Tibial nerve (tissue), 4 donors: ENCODE measurements at places on chromosomes 12 and 14. TPM values are rescaled to one million over a fixed set of nuclear protein-coding genes. Genes with fewer than 3 reads are reported as not detected.

GRCh38 chr12:85949253-85949652 is 75.2 kb downstream of the NTS start:
- no peak for DNase-seq

Gene GDF3
- not detected for total RNA-seq

- DNase-seq = no peak
These were observed 98.3 kb downstream of the ITPR2 start for GRCh38 chr12:26734510-26735248.

GRCh38 chr14:23095196-23096108 is at the start of gene C14orf119:
Gene C14orf119 (plus strand): TSS chr14:23095505. CDS start chr14:23097659, 2,154 bp downstream.
- peak; percentile 100 for DNase-seq

GRCh38 chr12:127538316-127538715 is 728.7 kb upstream of the TMEM132C start:
- DNase-seq = no peak

GRCh38 chr12:57156701-57157403 is 9.4 kb upstream of the LRP1-AS start:
- no peak for DNase-seq

- no peak for DNase-seq
These were observed 8.5 kb upstream of the RFLNA start for GRCh38 chr12:124286414-124286813.

DNA sequence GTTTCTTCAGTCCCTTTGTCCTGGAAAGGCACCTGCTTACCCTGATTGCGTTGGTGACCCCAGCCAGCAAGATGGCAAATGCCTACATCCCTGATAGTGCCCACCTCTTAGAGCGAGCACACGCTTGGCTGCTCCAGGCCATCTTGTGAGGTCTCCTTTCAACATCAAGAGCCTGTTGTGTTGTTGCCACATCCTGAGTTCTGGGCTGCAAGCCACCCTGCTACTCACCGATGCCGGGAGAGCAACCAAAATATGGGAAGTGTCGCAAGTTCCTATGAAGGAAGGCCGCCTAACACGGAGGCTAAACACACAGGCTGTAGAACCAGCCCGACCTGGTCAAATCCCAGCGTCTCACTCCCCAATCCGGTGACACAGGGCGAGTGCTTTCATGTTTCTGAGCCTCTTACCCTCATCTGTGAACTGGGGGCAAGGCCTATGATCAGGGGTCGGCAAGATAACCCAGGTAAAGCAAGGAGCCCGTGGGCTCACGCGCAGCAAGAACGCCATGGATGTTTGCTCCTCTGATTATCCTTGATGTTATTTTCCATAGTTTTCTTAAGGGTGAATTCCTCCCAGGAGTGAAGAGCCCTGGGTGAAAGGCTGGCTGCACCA is 98.4 kb downstream of the LGMN start:
- peak; percentile 68 for DNase-seq

DNA sequence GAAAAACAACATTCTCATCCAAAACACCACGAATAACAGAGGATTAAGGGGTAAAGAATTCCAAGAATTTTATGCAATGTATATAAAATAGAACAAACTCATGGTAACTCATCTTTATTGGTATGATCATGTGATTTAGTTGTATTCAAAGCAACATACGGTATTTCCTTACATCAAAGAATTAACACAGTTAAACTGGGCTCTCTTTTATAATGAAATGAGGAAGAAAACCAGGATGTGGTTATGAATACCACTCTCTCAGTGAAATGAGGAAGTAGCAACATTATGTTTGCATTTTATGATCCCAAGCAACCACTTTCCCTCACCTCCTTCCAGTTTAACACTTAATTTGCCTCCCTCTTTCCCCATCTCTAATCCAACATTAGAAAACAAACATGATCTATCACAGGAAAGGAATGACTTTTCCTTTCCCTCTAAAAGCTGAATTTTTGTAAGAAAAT is 22.9 kb downstream of the SPTLC2 start:
- DNase-seq = no peak

GRCh38 chr12:111767362-111768158 is 827 bp downstream of the ALDH2 start:
- DNase-seq = no peak

GRCh38 chr12:44589697-44590096 is 286.4 kb downstream of the NELL2 start:
- no peak for DNase-seq

DNA sequence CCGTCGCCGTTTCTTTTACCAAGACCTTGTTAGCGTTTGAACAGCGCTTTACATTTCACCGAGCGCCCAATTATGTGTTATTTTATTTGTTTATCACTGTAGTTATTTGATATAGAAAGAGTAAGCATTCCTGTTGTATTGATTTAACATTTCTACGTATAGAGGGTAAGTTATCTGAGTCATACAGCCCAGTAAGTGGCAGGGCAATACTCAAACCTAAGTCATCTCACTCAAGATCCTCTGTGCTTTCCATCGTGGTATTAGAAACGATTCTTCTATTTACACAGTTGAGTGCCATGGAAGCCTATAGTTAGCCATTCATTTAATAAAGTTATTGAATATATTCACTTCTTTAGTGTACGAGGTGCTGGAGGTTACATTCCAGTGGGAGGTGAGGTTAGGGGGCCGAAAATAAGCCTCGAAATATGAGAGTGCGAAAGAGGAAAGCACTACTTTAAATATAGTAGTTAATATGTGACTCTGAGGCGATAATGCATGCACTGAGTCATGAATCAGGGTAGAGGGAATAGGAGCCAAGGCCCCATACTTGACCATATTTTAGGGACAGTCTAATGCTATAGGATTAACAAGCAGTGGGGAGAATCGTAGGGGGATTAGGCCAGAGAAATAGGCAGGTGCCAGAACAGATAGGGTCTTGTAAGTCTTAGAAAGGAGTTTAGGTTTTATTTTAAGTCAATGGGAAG is 629 bp downstream of the RAD51AP1 start:
- no peak for DNase-seq

GRCh38 chr12:68070957-68071356 is 81.7 kb downstream of the IFNG-AS1 start:
- DNase-seq = no peak

- DNase-seq = no peak
These were observed 1021.5 kb upstream of the TMEM132C start for GRCh38 chr12:127245437-127245836.

GRCh38 chr12:12008232-12008850 is 62.4 kb upstream of the BCL2L14 start:
- DNase-seq = no peak

Gene DLGAP5
- total RNA-seq = 0.44 TPM

GRCh38 chr12:85280165-85280983 is at the start of gene ALX1:
Gene ALX1 (plus strand): TSS chr12:85280220. CDS start chr12:85280262, 42 bp downstream.
- DNase-seq = no peak

Gene CMA1
- not detected for total RNA-seq

Gene KRT86
- not detected for total RNA-seq

GRCh38 chr14:40309124-40309523 is 876.9 kb upstream of the FBXO33 start:
- DNase-seq = no peak

Gene CCDC38
- total RNA-seq = not detected

DNA sequence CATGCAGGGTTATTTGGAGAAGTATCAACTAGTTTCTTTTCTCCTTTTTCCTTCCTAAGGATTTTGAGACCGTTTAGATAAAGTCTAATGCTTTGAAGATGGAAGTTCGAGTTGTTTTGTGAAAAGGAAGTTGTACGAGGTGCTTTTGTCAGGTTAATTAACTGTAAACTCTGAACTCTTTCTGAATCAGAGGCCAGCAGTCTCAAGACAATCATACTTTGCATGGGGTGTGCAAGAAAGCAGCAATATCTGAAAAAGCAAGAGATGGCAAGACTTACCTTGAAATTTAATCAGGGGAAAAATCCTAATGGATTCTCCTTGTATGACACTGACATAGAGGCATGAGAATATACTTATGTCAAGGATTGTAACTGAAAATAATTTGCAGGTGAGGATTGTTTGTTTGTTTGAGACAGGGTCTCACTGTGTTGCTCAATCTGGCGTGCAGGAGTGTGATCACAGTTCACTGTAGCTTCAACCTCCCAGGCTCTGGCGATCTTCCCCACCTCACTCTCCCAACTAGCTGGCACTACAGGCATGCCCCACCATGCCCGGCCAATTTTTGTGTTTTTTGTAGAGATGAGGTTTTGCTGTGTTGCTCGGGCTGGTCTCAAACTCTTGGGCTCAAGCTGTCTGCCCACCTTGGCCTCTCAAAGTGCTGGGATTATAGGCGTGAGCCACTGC is 170.2 kb upstream of the HMGA2 start:
- no peak for DNase-seq

- DNase-seq = no peak
These were observed 77.1 kb upstream of the PLXNC1 start for GRCh38 chr12:94071258-94071657.

DNA sequence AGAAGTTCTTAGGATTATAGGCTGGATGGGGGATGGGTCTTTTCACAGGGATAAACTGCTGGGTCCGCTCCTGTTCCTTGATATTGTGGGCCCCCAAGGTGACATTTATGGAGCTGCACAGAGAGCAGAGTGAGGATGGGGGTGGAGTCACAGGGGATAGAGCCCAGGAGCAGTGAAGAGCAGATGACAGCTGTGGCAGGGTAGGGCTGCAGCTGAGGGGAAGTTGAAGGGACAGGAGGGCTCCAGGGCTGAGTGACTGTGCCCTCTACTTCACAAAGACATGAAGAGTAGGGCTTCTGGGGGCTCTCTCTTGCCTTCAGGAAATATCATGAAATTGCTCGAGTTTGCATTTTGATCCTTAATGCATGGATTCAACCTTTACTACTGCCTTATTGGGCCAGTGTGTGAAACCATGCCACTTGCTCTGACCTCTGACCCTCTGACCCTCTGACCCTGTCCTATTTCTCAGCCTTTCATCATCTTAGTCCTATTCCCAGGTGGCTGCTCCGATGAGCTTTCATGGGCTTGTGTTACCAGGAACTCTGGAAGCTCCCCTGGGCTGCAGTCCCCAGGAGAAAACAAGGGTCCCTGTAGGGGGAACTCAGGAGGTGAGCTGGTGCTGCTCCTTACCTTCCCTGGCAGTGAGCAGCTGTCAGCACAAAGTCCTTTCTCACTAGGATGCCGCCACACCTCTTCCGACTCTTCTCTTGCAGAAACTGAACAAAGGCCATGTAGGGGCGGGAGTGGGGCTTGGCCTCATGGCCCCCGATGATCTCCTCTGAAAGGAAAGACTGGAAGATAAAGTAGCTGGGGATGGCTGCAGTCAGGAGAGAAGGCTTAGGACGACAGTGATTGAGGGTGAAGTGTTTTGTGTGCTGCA is 1.6 kb downstream of the GZMH start:
- DNase-seq = no peak

GRCh38 chr12:52585946-52586345 is 12.3 kb upstream of the KRT74 start:
- no peak for DNase-seq

GRCh38 chr14:61130512-61131260 is 149.6 kb downstream of the SLC38A6 start:
- no peak for DNase-seq

DNA sequence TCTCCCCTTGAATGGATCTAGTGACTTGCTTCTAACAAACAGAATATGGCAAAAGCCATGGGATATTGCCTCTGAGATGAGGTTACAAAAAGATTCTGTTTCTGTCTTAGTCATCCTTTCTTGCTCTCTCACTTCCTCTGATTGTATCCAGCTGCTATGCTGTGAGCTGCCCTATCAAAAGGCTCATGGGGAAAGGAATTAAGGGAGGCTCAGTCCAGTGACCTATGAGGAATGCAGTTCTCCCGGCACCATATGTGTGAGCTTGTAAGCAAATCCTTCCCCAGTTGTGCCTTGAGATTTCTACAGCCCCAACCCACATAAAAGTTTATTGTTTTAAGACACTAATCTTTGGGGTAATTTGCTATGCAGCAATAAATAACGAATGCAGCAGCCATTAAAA is 183.1 kb downstream of the KLHL28 start:
- DNase-seq = no peak

- no peak for DNase-seq
These were observed 13.9 kb downstream of the CKB start for GRCh38 chr14:103508521-103509329.

DNA sequence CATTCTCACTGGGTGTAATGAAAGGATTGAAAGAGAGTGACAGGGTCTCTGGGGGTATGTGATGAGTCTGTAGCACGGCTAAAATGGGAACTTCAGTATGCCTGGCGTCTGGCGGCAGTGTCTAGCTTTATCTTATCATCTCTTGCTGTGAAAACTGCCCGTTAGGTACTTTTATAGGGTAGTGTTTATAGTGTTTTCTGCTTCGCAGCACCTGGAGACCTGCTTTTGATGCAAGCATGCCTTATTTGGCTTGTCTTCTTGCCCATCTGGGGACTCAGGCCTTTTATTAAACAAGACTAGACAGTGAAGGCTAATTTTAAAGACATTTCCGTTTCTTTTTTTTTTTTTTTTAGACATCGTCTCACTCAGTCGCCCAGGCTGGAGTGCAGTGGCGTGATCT is 36.3 kb upstream of the ALDH2 start:
- DNase-seq = no peak

- DNase-seq = no peak
These were observed 21.9 kb downstream of the CLEC9A start for GRCh38 chr12:10052193-10052913.

GRCh38 chr12:112199136-112199535 is 73.8 kb downstream of the TRAFD1 start:
- no peak for DNase-seq

Gene MYF5
- not detected for total RNA-seq

Gene CCDC184
- 3.1 TPM for total RNA-seq

Gene PGF
- total RNA-seq = 22.6 TPM

Gene KRT2
- total RNA-seq = not detected

Gene KIF26A
- 2.6 TPM for total RNA-seq

Gene MYH7
- total RNA-seq = not detected

GRCh38 chr12:5514545-5514944 is 82.6 kb downstream of the NTF3 start:
- no peak for DNase-seq

DNA sequence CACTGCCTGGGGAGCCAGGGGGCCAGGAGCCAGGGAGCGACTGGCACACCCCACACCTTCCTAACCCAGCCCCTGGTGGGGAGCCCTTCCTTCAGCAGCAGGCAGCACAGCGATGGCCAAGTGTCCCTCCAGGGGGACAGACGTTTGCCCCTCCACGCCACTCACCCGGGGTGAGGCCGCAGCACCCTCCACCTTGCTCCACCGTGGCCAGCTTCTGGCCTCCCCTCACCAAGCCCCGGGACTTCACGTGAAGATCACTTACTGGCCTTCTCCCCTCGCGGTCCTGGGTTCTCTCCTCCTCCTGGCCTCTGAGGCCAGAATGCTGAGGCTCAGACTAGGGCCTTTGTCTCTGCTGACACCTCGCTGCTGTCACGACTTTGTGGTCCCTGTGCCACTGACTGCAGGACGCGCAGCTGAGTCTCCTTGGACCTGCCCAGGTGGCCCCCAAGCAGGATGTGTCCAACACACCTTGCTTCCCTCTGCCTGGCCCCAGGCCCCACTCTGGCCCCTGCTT is 3.5 kb upstream of the ASPG start:
- DNase-seq = no peak

Gene ZNF385A
- total RNA-seq = 14.4 TPM

Gene KLHL33
- total RNA-seq = 2.2 TPM

- DNase-seq = no peak
These were observed 26.2 kb upstream of the MAP1LC3B2 start for GRCh38 chr12:116532986-116533342.

Gene PAPLN
- 96.6 TPM for total RNA-seq
